ENCODE measurements at places on chromosomes 4 and X.

GRCh38 chr4:81495345-81495744, 23.6 kb upstream of the RASGEF1B start:
- no peak for DNase-seq

DNA sequence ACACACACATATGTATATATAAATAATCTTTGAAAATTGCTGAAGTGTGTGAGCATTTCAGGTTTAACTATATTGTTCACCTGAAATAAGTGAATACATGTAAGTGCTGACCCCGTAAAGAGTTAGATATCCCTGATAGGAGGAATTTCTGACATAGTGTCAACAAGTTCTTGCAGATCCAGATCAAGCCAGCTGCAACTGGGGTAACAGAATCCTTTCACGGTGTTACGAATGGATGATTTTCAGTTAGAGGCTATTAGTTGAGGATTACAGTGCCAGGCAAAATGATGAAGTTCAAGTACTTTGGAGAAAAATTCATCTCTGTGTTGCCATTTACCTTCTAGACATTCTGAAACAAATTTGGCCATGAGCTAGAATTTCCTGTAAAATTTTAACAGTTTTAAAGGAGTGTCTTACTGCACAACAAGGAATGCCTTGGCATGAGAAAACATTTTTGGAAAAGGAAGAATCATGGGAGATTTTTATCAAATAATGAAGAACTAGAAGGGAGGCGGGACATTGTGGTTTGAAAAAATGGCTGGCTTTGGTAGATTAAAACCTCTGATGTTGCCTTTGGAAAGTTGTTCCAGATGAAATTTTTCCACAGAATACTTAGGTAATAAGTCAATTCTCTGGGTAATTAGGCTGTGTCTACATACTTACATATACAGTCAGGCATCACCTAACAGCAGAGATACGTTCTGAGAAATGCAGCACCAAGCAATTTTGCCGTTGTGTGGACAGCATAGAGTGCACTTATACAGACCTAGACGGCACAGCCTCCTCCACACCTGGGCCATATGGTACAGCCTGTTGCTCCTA, 84.4 kb upstream of the FAT1 start:
- DNase-seq = no peak

DNA sequence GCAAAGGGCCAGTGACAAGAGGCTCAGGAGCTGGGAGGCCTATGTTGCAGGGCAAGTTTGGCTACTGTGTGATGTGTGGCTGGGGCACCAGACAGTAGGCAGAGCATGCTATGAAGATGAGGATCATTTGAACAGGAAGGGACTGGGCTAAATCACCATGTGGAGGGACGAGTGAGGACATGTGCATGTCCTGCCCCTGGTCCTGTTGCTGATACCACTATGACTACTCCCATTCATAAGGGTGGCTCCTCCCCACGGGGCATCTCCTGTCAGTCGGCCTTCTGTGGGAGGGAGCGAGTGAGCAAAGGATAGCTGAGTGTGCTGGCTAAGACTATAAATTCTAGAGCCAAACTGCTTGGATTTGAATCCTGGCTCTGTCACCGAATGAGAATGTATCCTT, 139.2 kb downstream of the TMEM164 start:
- no peak for DNase-seq

DNA sequence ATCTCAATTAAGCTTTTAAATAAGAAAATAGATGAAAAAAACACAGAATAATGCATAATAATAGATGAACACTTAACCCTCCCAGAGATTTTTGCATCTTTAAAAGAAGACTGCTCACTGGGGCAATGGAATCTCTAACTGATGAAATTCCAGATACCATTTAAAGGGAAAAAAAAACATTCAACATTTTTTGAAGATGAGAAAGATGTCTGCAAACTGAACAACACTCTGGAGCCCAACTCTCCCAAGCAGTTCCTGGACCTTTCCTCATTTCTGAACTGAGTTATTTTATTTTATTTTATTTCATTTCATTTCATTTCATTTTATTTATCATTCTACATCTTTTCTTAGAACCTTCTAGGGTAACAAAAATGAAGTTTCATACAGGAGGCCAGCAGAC, 90.7 kb downstream of the CORIN start:
- no peak for DNase-seq
